A549 (cell line): ENCODE measurements at places on chromosomes 11 and 22.

GRCh38 chr11:108601150-108601549 lies 7.6 kb upstream of the EXPH5 start:
- DNase-seq, result no peak

DNA sequence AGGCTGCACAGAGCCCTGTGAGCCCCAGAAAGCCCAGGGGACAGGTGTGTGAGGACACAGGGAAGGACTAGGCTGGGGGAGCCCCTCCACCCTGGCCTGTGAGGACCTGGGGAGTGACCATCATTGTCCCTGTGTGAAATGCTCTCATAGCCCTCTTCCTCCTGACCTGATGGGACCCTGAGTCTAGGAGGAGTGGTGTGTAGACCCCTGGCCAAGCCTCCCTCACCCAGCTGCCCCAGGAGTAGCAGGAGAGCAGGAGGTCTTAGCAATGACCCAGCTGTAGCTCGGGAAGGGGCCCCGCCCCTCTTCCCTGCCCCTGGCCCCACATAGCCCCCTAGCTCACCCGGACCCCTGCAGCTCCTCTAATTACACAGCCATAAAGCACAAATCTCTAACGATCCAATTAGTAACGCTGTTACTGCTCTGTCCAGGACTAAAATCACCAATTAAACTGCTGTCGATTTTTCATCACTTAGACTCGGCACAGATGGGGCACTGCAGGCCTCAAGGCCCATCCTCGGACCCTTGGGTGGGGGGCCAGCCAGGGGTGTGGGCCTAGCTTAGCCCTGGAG lies 6.6 kb upstream of the CABP7 start:
- no peak for DNase-seq

- peak; percentile 39 for DNase-seq
These were observed 4.9 kb upstream of the CNTN5 start for GRCh38 chr11:99015634-99016454.

DNA sequence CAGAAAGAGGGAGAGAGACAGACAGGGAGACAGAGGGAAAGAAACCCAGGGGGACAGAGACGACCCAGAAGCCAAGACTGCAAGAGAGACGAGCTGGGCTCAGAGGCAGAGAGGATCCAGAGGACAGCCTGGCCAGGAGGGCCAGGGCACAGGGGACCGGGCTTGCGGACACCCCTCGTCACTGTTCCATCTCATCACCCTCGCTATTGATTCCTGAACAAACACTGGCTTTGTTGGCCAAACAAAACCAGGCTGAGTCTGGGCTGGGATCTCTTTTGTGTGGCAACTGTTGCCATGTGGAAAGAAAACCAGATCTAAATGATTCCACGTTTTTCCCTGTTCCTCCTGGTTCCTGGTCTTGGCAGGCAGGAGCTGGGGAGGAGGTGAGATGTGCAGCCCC lies 339.4 kb downstream of the MN1 start:
- no peak for DNase-seq

- no peak for DNase-seq
These were observed 977 bp upstream of the PGGHG start for GRCh38 chr11:287821-288477.

DNA sequence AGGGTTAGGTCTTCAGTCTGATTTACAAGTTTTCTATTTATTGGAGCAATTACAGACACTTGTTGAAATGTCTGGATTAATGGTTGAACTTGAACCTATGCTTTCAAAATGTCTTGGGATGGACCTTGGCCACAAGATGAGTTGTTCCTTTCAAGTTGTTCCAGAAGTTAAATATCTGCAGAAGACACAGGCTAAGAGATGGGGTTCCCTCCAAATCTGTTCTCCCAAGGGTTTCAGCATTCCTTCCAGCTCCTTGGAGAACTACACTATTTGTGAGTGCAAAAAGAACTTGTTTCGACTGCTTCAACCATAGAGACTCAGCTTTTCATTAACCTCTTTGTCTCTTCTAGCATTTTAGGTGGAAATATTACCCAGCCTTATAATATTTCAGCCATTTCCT lies 189.0 kb upstream of the BLID start:
- no peak for DNase-seq

DNA sequence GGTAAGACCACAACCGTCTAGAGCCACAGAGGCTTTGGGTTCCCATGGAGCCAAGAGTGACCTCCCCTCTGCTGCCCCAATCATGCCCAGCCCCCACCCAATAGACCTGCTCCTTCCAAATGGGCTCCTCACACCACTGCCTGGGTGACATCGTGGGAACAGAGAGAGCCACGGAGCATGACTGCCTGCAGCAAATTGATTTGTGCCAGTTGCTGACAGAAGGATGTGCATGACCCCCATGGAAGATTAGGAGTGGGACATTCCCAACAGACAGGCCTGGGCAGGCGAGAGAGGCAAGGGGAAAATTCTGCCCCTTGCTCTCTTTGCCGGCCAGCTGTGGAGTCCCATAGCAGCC lies 88.5 kb downstream of the TENM4 start:
- DNase-seq, result no peak

DNA sequence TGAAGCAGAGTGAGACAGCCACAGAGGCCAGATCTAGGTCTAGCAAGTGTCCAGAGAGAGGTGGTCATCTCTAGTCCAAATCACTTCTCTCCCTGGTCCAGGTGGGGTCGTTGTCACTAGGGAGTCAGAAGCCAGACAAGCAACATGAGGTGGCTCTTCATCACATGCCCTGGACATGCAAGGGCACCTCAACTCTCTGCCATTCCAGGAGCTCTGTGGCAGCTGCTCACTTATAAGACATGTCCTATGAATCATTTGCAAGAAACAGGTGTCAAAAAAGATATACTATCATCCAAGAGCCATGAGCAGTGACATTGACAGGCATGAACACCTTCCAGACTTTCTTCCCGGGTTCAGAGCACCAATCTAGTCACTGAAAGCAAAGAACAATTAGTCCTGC lies 130.8 kb downstream of the GALNT18 start:
- no peak for DNase-seq

DNA sequence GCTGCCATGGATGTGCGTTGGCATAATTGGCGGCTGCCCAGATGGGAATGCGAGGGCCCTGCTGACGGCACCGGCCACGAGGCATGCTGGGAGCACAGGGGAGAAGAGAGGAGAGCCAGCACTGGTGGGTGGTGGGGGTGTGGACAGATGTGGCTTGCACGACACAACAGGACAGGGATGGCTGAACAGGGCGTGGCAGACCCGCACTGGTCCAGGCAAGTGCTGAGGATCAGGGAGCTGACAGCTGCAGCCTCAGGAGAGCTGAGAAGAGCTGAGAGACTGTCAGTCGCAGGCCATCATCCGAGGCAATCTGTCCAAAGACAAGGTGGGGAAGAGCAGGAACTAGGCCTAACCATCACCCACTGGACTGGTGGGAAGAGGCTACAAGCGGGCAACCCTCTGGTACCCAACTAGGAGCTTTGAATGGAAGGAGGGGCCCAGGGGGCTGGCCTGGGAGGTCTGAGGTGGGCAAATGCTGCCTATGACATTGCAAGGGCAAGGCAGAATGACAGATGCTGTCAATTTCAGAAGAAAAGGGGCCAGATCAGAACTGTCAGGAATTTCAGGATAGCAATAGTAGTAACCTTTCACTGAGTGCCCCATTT lies 2.4 kb downstream of the GNB1L start:
- DNase-seq, result no peak

DNA sequence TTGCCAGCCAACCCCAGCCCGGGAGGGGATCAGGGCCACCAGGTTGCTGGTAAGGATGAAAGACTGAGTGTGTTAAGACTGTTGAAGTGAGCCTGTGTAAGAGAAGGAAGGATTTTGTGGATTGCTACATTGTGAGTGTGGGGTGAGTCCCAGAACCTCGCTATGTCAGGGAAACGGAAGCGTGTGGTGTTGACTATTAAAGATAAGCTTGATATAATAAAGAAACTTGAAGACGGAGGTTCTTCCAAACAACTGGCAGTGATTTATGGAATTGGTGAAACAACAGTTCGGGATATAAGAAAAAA lies 627 bp downstream of the JRKL start:
- DNase-seq, result peak; percentile 10

- no peak for DNase-seq
These were observed 135.2 kb downstream of the MAML2 start for GRCh38 chr11:96207459-96208449.

GRCh38 chr11:67353317-67354074 lies at the start of gene POLD4:
TSS of gene POLD4 (minus strand) at chr11:67353546. CDS start at chr11:67353399, 147 bp downstream.
- peak; percentile 97 for DNase-seq

- no peak for DNase-seq
These were observed 9.7 kb upstream of the IL10RA start for GRCh38 chr11:117976445-117976844.

DNA sequence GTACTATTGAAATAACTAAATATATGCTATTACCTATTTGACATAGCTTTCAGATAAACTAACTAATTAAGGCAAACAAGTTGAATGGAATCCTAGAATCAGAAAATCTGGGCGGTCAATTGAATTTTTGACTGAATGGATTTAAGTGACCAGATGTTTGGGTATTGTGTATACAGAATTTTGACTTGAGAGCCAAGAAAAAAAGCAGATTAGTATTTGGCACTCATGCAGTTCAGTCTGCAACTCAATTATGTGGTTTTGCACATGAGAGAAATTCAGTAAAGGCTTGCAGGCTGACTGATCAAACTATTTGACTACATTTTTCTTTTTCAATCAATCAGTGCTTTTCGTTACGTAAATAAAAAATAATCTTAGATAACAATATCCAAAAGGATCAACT lies 254.8 kb downstream of the GUCY1A2 start:
- DNase-seq, result no peak

- no peak for DNase-seq
These were observed 12.0 kb downstream of the BRSK2 start for GRCh38 chr11:1401656-1402221.

GRCh38 chr11:43576320-43576802 lies 104.2 kb upstream of the HSD17B12 start:
- no peak for DNase-seq

DNA sequence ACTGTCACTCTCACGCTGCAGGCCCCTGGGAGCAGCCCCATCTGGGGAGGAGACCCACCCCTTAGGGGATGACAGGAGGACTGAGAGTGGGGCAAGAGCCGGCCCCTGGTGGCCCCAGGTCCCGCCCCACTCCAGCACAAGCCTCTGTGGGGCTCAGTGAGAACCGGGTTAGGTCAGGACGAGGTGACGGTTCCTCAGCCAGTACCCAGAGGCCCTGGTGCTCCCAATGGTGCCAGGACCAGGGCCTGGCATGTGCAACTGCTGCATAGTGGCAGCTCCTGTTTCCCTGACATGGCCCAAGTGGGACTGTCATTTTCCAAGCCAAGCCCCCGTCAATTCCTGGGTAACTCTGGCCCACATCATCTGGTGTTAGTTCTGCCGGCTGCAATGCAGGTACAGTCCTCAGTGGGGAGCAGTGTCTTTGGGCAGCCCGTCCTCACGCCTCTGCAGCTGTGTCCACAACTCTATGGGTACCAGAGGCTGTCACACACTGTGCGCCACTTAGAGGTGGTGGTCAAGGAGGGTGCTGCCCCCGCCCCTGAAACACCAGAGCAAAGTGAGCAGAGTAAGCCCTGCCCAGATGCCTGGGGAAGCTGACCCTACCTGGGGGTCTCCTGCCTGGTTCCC lies 15.9 kb downstream of the CHID1 start:
- no peak for DNase-seq

- no peak for DNase-seq
These were observed 26.5 kb upstream of the SOX6 start for GRCh38 chr11:16382638-16383380.

DNA sequence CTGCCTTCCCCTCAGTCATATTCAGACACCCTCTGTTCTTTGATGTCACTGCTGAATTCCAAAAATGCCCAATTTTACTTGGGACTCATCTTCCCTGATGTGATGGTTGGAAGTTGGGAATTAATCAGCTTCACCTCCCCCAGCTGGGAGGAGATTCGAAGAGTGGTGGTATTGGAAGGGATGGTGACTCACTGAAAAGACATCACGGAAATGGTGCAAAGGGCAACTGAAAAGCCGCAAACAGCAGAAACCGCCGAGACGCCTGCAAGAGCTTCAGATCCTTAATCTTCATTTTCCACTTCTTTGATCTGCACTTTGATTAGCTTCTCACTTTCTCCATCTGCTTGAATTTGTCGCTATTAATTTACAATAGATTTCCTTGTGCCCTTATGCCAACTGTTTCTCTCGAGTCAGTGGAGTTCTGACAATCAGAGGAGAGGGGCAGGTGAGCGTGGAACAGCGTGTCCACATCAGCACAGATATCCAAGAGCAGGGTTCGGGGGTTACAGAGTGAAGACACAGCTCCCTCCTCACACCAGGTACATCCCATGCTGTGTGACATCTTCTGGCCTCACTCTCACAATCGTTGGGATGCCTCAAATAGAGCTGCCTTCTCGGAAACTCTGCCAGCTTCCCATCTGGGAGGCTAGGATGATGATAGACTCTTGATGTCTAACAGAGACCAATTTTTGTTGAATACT lies 325.4 kb downstream of the BRD1 start:
- DNase-seq, result peak; percentile 53

DNA sequence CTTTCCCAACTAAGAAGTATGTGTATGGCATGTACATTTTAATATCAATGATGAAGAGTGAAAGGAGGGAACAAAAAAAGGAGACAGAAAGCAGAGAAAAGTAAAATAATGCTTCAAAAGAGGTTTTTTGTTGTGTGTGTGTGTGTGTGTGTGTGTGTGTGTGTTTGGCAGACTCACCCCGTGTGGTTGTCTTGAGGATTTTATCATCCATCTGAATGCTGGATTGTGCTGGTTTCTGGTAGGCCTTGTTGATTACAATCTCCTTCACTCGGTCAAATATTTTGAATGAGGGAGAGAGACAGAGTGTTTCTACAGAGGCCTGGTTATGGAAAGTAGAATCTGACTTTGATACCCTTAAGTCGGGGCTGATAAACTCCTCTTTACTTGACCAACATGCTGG lies 128.5 kb downstream of the ENTHD1 start:
- DNase-seq, result no peak

GRCh38 chr11:47553406-47553743 lies 443 bp upstream of the CELF1 start:
- DNase-seq, result no peak

DNA sequence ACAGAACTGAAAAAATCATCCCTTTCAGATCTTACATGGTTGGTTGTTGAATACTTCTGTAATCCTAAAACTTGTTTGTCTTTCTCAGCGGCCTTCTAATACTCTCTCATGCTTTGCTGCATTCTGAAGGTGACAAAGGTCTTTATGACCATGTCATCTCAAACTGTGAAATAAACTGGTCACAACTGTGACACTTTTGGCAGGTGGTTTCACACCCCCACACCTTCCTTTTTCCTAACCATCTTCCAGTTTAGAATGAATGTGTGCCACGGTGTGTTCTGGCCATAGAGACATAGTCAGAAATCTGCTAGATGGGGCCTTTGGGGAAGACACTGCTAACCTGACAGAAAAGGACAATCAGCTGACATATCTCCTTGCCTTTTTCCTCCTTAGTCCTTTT lies 14.7 kb upstream of the RFPL3 start:
- DNase-seq, result no peak

GRCh38 chr11:76318744-76319384 lies 62.1 kb downstream of the THAP12 start:
- DNase-seq, result peak; percentile 83

- no peak for DNase-seq
These were observed 7.9 kb upstream of the FLRT1 start for GRCh38 chr11:64027651-64028397.
